ENCODE measurements at places on chromosomes 1 and 21.

GRCh38 chr1:109199710-109200109, 14.0 kb upstream of the SARS1 start:
- no peak for DNase-seq

DNA sequence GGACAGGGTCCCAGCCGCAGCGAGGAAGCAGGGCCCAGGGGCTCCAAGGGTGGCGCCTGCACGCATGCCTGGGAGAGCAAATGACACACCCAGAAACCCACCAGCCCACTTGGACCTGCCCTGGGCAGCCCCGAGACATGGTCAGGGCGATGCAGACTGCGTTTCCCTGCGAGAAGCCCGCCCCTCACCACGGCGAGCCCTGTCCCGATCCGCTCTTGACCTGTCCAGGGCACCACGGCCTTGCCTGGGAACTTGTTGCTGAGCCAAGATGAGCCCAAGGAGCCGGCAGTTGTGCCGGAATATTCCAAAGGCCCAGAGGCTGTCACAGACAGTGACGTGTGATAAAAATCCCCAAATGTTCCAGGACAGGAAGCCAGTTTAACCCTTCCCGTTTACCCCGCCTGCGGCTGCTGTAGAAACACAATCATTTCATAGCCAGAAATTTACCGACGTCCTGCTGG, 78.1 kb downstream of the SIK1 start:
- DNase-seq = no peak

DNA sequence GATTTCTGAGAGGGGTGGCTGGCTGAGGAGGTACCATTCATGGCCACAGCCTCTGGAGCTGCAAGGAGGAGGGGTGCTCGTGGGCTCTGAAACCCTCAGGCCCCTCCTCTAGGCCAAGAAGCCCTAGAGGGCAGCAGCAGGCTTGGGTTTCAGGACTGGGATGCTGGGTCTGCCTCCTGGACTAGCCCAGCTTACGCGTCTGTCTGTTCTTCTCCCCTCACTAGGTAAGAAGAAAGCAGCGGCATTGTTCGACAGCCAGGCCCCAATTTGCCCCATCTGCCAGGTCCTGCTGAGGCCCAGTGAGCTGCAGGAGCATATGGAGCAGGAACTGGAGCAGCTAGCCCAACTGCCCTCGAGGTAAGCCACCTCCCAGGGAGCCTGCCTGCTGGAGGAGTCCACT, 60.3 kb downstream of the TMEM53 start:
- DNase-seq = no peak

GRCh38 chr1:162006081-162006480, 17.6 kb downstream of the OLFML2B start:
- no peak for DNase-seq

- DNase-seq = no peak
Observed at GRCh38 chr1:115428676-115429075, 90.6 kb upstream of the NGF start.

DNA sequence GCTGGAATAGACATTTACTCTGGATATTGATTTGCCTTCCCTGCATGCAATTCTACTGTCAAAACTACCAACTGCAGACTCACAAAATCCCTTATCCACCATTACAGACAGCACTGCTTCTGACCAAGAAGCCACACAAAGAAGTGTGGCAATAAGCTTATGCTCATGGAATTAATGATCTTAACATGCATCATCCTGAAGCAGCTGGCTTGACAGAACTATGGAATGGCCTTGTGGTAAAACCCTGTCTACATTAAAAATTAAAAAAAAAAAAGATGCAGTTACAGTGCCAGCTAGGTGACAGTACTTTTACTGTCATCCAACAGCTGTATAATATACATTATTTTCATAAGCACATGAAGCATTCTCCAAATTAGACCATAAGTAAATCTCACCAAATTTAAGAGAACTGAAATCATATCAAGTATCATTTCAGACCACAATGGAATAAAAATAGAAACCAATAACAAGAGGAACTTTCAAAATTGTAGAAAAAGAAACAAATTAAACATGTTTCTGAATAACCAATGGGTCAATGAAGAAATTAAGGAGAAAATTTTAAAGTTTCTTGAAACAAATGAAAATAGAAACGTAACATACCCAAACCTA, 70.7 kb downstream of the SCMH1 start:
- DNase-seq = no peak

DNA sequence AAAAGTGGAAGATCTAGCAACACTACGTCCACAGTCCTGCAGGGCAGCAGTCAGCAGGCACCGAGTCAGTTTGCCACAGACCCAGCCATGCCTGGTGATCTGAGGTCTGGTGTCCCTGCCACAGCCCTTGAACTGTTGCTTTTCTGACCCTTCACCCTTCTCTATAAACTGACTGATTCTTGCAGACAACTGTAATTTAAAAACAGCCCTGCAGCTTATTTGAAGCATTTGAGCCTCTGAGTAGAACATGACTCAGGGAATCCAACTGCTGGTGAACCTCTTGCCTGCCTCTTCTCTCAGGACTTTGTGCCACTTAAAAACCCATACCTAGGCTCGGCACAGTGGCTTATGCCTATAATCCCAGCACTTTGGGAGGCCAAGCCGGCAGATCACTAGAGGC, 107.2 kb downstream of the EDEM3 start:
- no peak for DNase-seq

GRCh38 chr1:54927472-54928240, 40.7 kb upstream of the DHCR24 start:
- no peak for DNase-seq

GRCh38 chr1:31183927-31184554, 55.6 kb downstream of the NKAIN1 start:
- peak; percentile 6 for DNase-seq

GRCh38 chr1:223011505-223011856, 131.6 kb downstream of the TLR5 start:
- DNase-seq = no peak

DNA sequence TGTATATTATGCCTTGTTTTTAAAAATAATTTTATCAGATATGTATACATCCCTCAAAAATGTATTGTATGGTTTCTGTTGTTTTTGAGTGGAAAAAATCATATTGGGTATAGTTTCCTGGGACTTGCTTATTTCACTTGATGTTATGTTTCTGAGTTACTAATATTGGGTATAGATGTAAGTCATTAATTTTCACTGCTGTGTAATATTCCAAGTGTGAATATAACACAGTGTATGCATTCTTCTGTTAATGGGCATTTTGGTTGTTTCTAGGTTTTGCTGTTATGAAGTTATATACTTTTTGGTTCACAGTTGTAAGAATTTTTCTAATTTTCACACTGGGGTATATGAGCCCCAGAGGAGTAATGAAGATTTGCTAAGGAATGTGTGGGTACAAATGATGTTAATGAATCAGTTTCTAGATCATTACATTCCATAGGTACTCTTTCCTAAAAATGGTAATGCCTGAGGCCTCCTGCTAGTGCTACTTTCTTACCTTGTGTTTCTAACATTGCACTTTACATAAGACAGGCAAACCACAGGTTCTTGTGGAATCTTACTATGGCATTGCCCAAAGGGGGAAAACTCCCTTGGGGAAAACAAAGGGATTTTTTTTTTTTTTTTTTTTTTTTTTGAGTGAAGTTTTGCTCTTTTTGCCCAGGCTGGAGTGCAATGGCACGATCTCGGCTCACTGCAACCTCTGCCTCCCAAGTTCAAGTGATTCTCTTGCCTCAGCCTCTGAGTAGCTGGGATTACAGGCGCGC, 3.2 kb downstream of the TTC3 start:
- no peak for DNase-seq

Data from NCI-H510A (cell line).